ENCODE measurements at places on chromosomes 4 and X.
A peak's percentile ranks its signal among the peaks of the same experiment; 100 is the strongest.

GRCh38 chr4:75512386-75513211 is 1.6 kb downstream of the RCHY1 start:
- peak; percentile 34 for DNase-seq

DNA sequence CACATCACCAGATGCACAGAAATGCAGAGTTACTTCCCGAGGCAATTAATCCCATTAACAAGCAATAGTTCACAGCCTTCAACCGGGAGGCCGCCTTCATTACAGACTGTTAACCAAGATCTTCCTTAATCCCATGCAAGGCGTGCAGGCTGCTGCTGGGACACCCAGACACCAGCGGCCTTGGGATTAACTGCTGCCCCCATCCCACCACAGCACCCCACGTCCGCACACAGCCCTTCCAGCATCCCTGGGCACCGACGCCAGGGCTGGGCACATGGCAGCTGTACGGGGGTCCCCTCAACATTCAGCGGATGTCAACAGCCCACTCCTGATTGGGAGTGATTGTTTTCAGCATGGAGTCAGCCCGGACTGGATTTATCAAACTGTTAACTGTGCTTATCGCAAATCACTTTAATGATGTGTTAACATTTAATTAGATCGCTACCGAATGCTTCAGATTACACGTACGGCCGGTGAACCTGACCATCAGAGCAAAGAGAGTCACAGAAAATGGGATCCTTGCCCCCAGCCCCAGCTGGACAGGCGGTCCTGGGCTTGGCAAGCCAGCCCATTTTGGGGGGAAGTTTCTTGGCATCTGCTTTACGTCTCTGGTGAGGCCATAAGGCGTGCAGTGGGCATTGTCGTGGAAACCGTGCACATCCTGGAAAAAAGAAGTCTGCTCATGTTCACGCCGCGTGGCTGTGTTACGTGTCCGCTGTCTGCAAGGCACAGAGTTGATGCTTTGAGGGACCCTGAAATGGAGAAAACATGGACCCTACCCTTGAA is 126.4 kb downstream of the HMX1 start:
- DNase-seq, result no peak

DNA sequence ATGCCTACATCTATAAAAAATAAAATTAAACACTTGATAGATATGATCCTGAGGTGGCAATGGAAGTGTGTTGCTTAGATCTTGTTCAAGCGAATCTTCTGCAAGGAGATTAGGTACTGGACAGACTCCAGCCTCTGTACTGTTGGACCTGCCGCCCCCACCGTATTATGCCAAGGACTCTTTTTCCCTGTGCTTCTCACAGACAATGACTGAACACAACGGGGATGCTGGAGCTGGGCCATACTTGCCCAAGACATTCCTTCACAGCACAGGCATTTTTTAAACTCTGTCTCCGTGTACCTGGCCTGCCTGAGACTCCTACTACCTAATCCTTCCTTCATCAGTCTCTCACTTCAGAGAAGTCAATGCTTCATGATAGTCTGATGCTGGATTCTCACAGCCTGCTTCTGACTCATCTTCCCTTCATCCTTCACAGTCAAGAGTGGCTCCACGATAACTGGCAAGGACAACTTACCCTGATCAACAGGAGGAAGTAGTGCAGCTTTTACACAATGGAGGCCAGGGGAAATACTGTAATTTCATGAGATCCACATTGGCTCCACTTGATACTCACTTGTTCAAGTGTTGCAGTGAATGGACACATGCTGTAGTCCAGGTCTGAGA is 754.6 kb upstream of the AGA start:
- no peak for DNase-seq

- DNase-seq, result no peak
Observed at GRCh38 chr4:184190711-184191110, 27.0 kb downstream of the ENPP6 start.

- no peak for DNase-seq
Observed at GRCh38 chr4:52299120-52299519, 248.0 kb downstream of the SPATA18 start.
